ENCODE measurements at places on chromosomes 4 and X.

DNA sequence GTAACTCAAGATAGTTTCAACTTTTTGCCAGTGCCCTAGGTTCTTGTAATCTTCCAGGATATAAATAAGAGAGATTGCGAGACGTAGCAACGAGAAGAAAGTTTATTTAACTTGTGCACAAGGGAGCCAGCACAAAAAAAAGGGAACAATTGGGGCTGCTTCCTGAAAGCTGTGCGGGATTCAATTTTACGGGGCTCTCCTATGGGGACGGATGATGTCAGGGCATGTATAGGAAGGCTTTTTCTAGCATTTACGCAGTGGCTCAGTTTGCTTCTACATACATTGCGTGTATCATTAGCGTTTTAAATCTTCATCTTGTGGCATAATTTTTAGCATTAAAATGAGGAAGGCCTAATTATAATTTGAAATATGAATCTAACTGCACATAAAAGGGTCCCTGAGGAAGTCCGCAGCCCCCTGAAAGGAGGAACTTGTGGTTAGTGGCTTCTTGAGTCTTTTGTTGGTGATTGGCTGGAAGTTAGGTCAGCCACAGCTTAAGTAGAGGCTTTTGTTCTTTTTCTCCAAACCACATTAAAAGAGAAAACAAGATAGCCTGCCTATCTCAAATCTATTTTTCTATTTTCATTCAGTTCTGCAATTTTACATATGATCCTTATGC is 668.2 kb upstream of the NDST4 start:
- DNase-seq: no peak

- no peak for DNase-seq
Observed at GRCh38 chr4:26736621-26737020, 124.0 kb upstream of the STIM2 start.

DNA sequence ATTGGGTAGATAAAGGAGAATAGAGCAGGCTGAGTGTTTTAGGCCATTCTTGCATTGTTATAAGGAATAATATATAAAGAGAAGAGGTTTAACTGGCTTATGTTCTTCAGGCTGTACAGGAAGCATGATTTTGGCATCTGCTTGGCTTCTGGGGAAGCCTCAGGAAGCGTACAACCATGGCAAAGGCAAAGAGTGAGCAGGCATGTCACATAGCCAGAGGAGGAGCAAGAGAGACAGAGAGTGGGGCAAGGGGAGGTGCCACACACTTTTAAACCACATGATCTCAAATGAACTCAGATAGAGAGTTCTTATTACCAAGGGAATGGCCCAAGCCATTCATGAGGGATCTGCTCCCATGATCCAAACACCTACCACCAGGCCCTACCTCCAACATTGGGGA is 4.4 kb upstream of the METTL14 start:
- DNase-seq: no peak

GRCh38 chr4:3406021-3406420 is 35.7 kb upstream of the HGFAC start:
- no peak for DNase-seq

DNA sequence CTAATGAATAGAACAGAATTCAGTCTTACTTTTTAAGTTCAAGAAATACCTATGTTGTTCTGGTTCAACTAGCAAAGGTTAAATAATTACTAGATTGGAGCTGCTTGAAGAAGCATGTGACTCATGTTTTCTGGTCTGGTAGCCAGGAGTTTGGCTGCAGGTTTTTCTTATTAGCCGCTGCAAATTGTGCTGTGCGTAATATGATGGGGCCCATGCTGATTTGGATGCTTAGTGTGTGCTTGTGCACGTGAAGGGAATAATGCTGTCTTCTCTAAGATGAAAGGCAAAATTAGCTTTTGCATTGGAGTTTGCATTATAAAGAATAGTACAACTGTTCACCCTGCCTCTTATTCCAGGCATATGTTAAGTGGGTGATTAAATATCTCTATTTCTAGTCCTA is 219.6 kb downstream of the SNCA start:
- no peak for DNase-seq

DNA sequence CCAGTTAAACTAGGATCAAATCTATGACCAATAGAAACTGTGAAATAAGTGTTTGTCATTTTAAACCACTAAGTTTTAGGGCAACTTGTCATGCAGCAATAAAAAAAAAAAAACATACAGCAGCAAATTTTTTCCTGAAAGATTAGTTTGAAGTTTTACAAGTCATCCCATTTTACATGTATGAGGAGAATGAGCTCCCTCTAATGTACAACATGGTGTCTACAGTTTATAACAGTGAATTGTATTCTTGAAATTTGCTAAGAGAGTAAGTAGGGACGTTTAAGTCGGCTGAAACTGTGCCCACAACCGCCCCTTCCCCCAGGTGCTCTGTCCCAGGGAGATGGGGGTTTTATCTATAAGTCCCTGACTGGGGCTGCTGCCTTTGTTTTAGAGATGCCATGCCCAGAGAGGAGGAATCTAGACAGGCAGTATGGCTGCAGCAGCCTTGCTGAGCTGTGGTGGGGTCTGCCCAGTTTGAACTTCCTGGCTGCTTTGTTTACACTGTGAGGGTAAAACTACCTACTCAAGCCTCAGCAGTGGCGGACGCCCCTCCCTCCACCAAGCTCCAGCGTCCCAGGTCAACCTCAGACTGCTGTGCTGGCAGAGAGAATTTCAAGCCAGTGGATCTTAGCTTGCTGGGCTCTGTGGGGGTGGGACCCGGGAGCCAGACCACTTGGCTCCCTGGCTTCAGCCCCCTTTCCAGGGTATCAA is 499.3 kb upstream of the CT83 start:
- no peak for DNase-seq

- no peak for DNase-seq
Observed at GRCh38 chrX:115400960-115401359, 111.4 kb downstream of the LUZP4 start.

DNA sequence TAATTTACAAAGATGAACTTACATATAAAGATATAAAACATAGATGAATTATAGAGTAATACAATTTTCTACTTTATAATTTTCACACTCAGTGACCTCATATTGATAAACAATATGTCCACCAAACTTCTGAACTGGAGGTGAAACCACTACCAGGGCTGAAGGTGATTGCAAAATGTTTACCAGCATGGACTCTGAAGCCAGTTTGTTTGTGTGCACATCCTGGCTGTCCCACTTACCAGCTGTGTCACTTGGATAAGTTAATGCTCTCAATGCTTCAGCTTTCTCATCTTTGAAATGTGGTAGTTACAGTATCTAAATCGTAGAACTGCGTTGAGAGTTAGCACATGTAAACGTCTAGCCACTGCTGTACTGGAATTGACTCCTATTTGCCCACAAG is 392.6 kb downstream of the HNRNPD start:
- no peak for DNase-seq

DNA sequence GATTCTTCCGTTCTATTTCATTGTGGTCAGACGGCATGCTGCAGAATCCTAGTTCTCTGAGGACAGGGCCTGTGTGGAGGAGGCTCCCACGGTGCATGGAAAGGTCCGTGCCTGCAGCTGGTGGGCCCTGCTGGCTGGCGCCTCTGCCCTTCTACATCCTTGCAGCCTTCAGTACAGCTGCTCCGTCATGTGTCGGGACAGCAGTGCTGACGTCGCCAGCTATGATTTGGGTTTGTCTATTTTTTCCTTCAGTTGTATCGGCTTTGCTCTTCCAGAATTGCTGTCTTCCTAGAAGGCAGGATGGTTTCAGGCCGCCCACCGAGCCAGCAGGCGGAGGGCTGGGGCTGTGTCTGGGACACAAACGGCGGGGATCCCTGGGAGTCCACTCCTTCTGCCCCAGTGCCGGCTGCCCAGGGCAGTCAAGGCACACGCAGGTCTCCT is 32.1 kb upstream of the CPLX1 start:
- no peak for DNase-seq

DNA sequence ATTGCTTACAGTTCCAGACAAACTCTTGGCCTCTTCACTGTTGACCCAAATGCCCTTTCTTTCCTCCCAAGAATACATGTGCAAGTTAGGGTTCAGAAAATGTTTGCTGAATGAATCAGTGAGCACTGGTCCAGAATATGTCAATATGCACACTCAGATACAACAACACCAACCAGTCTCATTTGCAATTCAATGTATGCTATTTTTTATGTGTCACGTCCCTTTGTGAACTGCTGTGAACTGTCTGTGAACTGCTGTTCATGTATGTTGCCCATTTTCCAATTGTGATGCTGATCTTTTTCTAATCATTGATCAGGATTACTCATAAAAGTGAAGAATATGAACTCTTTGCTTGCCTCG is 17.8 kb downstream of the GAB3 start:
- no peak for DNase-seq

- no peak for DNase-seq
Observed at GRCh38 chr4:2962614-2963174, 512 bp downstream of the NOP14 start.

GRCh38 chr4:133245226-133245625 is 96.1 kb downstream of the PCDH10 start:
- DNase-seq: no peak

DNA sequence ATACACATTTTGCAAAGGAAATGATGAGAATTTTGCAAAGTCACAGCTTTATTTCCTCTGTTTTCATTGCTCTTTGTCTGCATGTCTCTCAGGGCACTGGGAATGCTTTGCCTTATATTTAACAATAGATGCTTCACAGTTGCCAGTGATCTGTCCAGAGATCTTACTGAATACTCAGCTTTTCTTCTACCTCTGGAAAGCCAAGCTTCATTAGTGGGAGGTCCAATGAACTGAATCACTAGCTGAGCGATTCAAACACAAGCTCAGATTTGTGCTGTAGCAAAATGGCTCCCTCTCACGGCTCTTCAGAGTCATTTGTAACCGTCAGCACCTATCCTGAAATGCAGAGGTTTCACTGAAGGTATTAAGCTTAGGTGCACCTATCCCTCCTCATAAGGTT is 138.9 kb downstream of the DCLK2 start:
- no peak for DNase-seq

- DNase-seq: no peak
Observed at GRCh38 chr4:26893491-26893890, 32.9 kb downstream of the STIM2 start.

DNA sequence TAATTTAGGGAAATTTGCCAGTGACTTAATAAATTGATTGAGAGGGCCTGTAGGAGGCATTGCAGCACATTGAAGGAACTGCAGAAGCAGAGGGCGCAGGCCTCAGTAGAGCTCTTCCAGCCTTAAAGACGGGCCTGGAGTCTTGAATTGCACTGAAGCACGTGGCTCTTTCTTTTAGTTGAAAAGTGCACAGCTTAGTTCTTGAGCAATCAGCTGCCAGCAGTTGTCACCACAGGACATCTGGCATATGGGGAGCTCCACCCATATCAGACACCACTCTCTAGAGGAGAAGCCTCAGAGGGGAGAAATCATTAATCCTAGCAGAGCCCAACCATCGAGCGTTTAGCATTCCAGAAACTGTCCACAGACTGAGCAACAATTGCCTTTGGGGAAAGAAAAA is 16.0 kb upstream of the FGF16 start:
- no peak for DNase-seq

GRCh38 chrX:154022108-154022507 is 2.4 kb upstream of the IRAK1 start:
- no peak for DNase-seq

DNA sequence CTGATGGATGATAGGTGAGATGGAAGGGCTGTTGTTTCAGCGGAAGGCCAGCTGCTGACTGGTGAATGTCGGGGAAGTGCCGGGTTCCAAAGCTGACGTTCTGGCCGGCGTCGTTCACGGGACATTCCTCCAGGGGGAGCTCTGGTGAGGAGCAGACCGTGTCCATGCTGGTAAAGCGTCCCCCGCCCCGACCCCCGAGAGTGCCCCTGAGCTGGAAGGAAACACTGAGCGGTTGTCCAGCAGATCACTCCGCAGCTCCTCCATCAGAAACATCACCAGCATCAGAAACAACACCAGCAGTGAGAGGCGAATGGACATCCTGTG is 18.6 kb upstream of the ADRA2C start:
- DNase-seq: no peak

DNA sequence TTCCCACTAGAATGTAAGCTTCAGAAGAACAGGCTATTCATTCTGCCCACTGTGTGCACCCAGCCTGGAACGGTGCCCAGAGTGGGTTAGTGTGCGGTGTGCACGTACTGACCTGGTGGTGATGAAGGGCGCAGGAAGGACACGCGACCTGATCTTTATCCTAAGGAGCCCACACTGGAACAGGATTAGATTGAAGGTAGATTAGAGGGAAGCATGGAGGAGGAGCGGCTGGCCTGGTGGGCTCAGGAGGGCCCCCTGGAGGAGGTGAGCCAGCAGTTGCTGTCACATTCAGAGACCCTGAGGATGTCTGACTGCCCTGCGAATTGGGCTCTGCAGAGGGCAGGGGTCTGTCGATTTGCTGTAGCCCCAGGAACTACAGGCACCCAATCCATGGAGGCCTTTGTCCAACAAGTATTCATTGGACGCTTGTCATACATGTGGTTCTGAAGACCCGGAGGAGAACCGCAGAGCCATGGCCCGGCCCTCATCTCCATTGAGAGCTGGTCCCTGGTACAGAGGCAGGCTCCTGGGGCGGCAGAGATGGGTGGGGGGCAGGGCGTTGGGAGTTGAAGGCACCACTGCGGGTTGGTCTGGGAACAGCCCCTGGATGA is 73.2 kb downstream of the HTRA3 start:
- DNase-seq: no peak

- no peak for DNase-seq
Observed at GRCh38 chr4:1240721-1241465, 8.0 kb downstream of the CTBP1 start.

DNA sequence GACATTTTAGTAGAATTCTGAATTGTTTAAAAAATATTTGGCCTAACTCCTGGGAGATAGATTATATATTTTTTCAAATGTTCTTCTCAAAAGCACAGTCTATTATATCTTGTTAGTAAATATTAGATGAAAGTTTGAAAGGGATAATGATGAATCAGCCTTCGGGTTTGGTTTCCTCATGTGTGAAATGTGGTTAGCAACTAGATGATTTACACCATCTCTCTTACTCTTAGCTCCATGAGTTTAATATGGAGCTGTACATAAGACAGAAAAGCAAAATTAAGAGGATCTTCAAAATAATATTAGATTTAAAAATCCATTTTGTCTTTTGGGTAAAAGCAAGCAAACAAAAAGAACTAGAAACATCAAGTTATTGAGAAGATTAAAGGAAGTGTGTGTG is 120.8 kb upstream of the SFRP2 start:
- no peak for DNase-seq

GRCh38 chr4:146095091-146095690 is 80.3 kb upstream of the LSM6 start:
- DNase-seq: no peak

- DNase-seq: no peak
Observed at GRCh38 chrX:133670383-133670782, 255.1 kb upstream of the GPC4 start.
